Stimulated activated CD4-positive, alpha-beta T cell treated with anti-CD3 and anti-CD28 coated beads, Interleukin-1b, Interleukin-23, amount 100 ng/mL, for 1 hour (primary cell): ENCODE measurements at places on chromosomes 1 and 21.

- no peak for DNase-seq
These were observed 122.3 kb downstream of the SNX7 start for GRCh38 chr1:98783821-98784220.

GRCh38 chr1:212587016-212587887 is 21.3 kb upstream of the ATF3 start:
- no peak for DNase-seq

- no peak for DNase-seq
These were observed 561.0 kb downstream of the LTN1 start for GRCh38 chr21:28431527-28432200.

DNA sequence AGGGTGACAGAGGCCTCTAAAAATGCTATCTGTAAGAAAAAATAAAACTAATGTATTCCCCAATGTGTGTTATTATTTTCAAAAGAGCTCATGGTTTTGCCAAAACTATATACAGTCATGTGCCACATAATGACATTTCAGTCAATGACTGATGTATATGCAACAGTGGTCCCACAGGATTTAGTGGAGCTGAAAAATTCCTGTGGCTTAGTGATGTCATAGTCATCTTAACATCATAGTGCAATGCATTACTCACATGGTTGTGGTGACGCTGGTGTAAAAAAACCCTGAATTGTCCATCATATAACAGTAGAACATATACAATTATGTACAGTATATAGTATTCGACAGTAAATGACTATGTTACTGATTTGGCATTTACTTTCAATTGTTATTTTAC is 172.4 kb downstream of the CACNA1E start:
- no peak for DNase-seq

DNA sequence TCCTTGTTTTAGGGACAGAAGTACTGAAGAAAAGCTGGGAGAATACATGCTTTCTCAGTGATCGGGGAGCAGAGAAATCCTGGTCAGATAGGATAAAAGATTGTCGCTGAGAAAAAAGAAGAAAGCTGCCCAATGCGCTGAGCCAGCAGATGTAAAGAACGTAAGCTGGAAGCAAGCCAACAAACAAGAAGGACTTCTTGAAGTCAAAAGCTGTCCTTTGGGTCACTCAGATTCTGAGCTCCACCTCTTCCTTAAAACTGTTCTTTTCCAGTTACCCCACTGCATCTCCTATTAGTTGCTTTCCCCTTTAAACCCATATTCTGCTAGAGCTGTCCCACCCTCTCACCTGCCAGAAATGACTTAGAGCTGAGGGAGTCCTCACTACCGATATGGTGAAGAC is 64.8 kb downstream of the GPR137B start:
- no peak for DNase-seq

DNA sequence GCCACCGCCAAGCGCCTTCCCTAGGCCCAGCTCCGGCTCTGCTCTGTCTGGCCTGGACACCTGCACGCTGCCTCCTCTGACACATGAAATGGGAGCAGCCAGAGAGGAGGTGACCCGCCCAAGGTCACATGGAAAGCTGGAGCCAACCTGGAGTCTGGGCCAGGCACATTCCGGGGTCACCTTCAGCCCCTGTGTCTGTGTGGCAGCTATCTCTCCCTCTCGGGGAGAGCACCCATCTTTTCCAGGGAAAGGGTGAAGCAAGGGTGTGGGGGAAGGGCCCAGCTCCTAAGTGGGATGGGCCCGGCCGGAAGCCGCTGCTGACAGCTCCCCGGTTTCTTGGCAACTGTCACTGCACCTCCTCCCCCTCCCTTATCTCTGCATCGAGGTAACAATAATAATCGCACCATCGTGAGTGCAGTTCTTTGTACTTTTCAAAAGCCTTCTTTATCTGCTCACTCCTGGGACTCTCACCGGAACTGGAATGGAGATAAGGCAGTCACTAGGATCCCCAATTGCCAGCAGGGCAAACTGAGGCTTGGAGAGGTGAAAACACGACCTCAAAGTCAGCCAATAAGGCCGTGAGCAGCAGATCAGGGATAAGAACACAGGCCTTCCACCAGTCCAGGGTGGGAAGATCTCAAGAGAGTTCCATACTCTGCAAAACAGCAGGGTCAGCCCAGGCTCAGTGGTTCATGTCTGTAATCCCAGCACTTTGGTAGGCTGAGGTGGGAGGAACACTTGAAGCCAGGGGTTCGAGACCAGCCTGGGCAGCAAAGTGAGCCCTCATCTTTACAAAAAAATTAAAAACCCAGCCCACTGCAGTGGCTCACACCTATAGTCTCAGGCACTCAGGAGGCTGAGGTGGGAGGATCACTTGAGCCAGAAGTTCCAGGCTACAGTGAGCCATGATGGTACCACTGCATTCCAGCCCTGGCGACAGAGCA is 36.9 kb downstream of the RAP1GAP start:
- DNase-seq = no peak

GRCh38 chr1:15771836-15772515 is 13.4 kb downstream of the FBLIM1 start:
- DNase-seq = no peak

DNA sequence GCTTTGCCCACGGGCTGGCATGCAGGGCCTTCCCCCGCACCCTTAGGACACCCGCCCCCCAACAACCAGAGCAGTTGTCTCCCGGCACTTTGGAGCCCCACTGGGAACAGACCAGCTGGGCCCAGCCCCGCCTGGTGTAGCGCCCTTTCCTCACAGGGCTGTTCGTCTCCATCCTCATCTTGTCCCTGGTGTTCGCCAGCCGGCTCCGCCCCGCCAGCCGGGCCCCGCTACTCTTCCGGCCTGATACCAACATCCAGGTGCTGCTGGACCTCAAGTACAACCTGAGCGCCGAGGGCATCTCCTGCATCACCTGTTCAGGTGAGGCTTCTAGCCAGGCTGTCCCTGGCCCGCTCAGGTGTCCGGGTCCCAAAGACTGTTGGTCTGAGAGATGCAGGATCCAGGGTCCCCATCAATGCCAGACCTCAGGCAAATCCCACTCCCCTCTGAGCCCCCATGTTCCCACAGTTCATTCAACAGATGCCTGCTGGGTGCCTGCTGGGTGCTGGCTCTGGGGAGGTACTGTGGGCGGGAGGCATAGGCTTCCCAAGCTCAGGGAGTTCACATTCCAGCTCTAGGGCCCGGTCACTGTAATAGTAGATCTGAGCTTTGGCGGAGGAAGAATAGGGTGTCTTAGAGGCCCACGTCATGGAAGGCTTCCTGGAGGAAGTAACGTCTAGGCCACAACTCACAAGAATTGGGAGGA is 41.7 kb downstream of the DISP3 start:
- DNase-seq = no peak

- DNase-seq = no peak
These were observed 92.1 kb upstream of the POU3F1 start for GRCh38 chr1:38138498-38139233.

- DNase-seq = no peak
These were observed 14.9 kb downstream of the PLEKHA6 start for GRCh38 chr1:204344665-204345355.

- DNase-seq = no peak
These were observed 304.1 kb upstream of the USP24 start for GRCh38 chr1:55519276-55519675.

DNA sequence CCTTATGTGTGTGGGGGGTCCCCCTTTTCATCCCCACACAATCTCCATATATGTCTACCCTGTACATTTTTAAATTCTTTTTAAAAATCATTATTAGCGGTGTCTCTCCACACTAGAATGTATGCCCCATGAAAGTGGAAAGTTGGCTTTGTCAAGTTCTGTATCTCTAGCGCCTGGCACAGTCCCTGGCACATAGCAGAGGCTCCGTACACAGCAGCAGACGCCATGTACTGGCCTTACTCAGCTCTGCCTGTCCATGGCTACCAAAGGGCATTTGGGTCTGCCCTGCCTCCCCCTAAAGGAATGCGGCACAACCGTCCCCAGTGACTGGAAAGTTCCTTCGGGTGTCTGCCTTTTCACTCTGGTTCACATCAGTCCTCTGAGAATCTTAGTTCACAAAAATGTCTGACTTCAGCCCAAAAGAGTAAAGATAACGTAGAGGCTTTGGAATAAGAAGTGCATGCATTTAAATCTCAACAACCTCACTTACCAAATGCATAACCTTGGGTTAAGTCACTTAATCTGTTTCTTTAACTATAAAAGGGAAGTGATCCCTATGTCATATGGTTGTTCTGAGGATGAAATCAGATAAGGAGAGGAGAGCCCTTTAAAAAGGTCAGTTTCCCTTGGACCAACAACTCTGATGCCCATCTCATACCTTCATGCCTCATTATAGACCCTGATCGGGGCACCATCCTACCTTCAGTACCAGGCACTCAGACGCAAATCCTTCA is 61.1 kb downstream of the CD46 start:
- DNase-seq = no peak

- no peak for DNase-seq
These were observed 2.1 kb downstream of the MOV10 start for GRCh38 chr1:112676543-112676942.

- DNase-seq = no peak
These were observed 566.1 kb downstream of the PTPRU start for GRCh38 chr1:29802181-29803068.

DNA sequence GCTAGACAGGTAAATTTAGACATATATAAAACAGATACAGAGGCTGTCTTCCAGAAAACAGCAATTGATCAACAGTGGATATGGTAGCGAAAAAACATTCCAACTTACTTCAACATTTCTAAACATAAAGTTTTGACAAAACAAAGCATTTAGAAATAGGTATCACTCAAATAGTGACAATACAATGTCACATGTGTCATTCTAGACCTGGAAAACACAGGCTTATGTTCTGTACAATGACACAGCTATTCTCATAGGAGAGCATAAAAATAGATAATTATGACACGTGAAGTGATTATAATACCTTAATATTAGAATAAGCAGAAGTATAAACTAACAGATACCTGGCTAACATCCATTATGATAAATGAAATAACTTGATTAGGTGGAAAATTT is 8.0 kb upstream of the DCAF6 start:
- no peak for DNase-seq

- no peak for DNase-seq
These were observed 88.8 kb upstream of the PLD5 start for GRCh38 chr1:242613266-242613815.

- DNase-seq = no peak
These were observed 1.0 kb downstream of the MSH4 start for GRCh38 chr1:75797606-75798216.

DNA sequence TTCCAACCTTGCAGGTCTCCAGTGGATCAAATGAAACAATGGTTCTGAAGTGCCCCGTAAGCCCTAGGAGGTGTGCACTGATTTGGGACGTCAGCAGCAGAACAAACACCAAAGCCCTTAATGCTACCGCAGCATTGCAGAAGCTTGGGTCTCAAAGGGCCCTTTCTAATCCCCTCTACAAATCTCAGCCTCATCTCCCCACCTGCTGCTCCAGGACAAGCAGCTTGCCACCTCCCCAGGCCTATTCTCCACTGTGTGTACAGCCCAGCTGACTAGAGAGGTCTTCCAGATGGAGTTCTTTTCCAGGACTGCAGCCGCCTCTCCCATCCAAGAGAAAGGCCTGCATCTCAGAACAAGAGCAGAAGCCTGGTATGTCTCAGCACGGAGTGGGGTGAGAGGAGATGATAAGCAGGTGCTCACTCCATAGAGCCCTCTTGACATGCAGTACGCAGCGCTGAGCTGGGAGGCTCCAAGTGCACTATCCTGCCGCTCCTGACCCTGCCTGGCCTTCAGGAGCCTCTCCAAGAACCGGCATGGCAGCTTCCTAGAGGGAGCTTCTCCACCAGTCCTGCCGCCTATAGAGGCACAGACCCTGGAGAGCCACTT is 46.3 kb downstream of the MRPL37 start:
- DNase-seq = no peak

GRCh38 chr1:244445320-244446181 is 6.2 kb downstream of the ADSS2 start:
- DNase-seq = no peak

- DNase-seq = no peak
These were observed 152.6 kb downstream of the ZC3H11B start for GRCh38 chr1:219460081-219460895.

DNA sequence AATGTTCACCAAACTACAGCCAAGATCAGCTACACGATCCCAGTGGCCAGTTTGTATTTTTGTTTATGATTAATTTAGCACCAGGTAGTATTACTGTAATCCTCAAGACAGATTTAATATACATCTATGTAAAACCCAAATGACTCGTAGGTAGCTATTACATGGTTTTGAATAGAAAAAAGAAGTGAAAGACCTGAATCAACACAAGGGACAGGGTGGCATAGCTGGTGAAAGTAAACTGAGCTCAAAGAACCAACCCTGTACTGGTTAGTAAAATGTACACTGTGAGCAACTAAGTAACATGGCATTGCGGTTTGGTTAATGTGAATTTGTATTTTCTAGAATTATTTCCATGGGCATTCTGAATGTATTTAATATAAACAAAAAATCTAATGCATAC is 8.8 kb downstream of the GPATCH2 start:
- no peak for DNase-seq

DNA sequence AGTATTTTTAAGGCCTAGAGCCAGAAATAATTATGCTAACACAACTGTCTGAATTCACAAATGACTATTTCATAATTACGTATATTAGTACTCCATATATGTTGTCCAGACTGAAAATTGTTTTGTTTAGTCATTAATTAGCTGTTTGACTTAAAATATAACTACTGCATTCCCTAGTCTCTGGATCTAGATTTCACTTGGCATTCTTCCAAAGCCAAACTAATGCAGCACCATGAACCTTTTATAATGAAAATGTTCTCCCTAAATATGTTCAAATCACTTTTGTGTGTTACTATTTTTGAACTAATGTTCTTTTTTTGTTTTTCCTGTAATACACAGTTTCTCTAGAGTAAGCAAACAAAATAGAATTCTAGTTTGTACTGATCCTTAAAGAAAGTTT is 46.1 kb downstream of the CAMTA1 start:
- DNase-seq = no peak

GRCh38 chr1:221670081-221670480 is 71.8 kb downstream of the DUSP10 start:
- no peak for DNase-seq

DNA sequence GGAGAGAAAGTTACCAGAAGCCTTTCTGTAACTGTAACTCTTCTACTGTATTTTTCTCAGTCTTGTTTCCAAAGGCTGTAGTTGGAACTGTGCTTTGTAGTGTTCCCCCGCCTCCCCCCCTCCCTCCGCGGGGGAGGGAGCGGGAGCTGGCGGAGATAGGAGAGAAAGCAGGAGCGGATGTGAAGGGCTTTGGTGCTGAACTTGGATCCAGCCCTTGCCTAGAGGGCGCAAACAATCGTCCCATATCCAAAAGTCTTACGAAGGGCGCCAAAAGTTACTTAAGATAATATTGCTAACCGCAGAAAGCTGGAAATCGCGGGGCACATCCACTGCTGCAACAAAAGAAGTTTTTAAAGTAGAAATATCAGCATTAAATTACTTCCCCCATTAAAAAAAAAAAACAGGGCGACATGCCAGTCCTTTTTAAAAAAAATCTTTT is 2.4 kb upstream of the NFIA start:
- no peak for DNase-seq
